ENCODE measurements at places on chromosomes 7 and 10.

DNA sequence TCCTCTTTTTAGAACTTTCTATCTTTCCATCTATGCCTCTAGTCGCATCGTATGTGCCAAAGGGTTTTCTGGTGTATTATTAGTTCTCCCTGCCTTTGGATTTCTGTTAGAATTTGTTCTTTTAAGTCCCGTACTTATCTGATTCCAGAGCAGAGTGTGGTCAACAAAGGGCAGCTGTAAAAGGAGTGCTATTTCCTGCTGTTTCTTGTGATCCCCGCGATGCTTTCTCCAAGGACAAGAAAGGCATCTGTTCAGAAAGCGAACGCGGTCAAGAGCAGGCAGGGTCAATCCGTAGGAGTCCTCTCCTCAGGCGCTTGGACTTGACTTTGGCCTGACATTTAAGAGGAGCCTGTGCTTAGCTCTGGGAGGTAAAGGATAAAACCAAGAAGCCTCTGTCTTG is 1152.1 kb upstream of the AUTS2 start:
- no peak for DNase-seq

DNA sequence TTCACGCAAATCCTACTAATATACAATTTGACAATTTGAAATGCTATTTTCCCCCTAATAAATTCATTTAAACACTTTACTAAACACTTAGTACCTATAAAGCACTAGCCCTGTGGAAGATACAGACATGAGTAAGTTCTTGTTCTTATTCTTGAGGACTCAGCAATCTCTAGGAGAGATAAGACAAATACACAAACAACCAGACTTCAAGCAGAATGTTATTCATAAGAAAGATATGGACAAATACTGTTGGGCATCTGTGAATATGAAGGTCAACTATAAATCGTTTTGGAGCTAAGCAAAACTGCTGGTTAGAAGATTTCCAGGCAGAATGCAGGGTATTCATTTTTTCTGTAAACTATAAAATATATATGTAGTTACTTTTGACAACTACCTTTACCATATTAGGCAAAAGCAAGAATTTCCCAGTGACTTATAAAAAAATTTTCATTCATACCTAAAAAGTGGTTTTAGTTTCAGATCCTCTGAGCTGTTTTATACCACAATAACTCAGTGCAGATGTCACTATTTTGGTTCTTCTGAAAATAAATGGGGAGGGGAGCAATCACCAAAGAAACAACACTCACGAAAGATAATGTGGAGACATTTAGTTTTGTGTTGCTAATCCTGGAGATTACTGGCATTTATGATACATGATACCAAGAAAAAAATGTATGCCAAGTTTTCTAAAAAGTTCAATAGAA is 3.8 kb downstream of the VPS41 start:
- no peak for DNase-seq

DNA sequence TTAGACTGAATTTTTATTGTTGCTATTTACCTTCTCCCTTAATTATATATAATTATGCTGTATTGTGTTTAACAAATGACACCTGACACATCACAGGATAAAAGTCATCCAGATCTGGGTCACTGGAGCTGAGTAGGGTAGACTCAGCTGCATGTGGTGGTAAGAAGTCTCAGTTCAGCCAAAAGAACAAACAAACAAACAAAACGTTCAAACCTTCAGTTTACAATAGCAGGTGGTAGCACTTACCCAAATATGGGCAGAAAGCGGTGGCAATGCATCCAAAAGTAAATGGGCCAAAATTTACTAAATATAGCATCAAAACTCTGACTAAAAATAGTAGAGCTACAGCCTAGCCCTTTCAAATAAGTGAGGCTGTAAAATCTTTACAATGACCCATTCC is 42.2 kb downstream of the ZWINT start:
- DNase-seq, result no peak

- DNase-seq, result peak; percentile 14
These were observed 610 bp downstream of the AVPI1 start for GRCh38 chr10:97686301-97686961.

GRCh38 chr10:88553116-88553752 is 29.9 kb downstream of the RNLS start:
- DNase-seq, result peak; percentile 43

DNA sequence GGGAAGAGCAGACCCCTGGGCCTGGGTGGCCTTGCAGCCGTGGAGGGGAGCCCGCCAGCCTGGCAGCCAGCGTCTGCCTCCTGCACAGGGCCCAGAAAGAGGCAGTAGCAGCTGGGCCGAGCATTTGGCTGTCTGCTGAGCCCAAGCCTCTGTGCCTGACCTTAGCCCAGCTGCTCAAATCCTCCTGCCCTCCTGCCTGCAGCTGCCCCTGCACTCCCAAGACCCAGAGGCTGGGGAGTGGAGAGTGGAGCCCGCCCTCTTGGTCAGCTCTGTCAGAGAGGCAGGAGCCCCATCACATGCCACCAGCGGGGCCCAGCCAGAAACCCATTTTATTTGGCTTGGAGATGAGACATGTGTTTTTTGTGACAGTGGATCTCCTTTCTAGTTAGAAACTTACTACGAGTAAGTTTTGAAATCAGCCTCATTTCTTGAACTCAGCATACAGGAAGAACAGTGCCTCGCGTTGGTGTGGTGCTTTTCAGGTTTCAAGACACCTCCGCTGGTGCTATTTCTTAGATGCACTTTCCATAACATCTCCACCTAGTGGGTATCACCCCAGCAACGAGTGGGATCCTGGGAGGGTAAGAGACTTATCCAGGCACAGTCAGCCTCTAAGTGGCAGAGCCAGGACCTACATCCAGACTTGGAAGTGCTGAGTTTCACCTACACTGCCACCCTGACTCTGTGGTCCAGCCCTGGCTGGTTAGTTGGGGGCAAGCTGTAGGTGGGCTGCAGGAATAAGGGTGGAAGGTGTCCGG is 477.1 kb downstream of the RPS24 start:
- DNase-seq, result no peak

- peak; percentile 73 for DNase-seq
These were observed 17.2 kb upstream of the SLC18A3 start for GRCh38 chr10:49592726-49593563.

DNA sequence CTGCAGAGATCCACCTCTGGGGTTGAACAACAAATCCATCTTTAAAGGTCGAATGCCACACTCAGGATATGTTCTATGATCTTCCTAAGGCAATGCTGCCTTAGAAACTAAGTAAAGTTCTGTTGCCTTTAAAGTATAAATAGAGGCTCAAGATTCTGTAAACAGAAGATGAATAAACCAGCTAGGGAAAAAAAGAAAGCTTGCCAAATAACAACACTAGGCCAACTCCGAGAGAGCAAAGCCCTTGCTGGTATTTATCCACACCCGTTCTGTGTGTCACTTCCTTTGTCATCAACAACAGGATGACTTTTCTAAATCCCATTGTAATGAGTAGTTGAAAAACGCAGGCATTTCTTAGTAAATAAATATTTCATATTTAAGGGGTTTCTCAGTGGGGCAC is 330.0 kb upstream of the GLI3 start:
- DNase-seq, result no peak

- no peak for DNase-seq
These were observed 1066.3 kb downstream of the CNTNAP2 start for GRCh38 chr7:147182874-147183273.

DNA sequence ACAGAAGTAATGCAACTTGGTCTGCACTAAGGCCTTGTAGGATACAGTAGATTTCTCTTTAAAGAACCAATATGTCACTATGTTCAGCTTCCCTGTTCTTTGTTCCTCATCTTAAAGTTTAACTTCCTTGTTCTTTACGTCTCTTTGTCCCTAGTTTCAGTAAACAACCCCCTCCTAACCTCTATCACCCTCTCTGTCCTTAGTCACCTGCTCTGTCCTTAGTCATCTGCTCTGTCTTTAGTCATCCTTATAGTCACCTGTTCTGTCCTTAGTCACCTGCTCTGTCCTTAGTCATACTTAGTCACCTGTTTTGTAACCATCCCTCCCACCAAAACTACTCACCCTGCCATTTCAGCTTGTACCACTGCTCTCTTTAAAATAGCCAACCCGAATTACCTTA is 144.6 kb upstream of the TMEM106B start:
- no peak for DNase-seq

GRCh38 chr10:124356701-124357560 is 61.8 kb downstream of the OAT start:
- no peak for DNase-seq
